ENCODE measurements at places on chromosomes 2 and 18. TPM values are rescaled to one million over a fixed set of nuclear protein-coding genes. Genes with fewer than 3 reads are reported as not detected.

- DNase-seq = no peak
Measured at GRCh38 chr2:187962538-187962937, 329.1 kb upstream of the GULP1 start.

DNA sequence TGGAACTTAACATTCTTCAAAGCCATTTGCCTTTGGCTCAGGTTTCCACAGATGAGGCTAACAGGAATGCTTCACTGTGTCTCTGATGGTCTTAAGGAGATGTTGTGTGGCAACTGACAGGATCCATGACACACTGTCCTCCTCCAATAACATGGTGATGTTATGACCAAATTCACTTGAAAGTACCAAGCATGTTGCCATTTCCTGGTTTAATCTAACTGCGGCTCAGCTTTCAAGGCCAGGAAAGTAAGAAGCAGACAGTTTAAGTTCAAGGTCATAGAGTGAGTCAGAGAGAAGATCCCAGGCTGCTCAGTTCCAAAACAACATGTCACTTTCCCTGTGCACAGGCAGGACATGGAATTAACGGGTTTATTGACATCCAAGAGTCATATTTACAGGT is 513.6 kb downstream of the STK39 start:
- no peak for DNase-seq

DNA sequence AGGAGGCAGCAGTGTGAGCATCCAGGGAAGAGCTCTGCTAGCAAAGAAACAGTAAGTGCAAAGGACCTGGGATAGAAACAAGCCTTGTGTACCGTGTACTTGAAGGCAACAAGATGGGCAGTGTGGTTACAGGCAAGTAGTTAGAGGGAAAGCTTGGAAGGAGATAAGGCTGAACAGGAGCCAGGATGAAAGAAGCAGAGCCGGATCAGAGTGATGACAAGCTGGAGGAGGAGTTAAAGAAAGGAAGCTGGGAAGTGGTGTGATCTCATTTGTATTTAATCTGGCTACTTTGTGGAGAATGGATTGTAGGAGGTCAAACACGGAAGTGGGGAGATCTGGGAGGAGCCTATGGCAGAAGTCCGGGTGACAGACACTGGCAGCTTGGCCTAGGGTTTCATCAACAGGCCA is 44.7 kb upstream of the VPS54 start:
- DNase-seq = no peak

CYP27A1 gene
- 25.4 TPM for polyA plus RNA-seq

ANKRD30B gene
- not detected for polyA plus RNA-seq

IL1RN gene
- 1.9 TPM for polyA plus RNA-seq

ASXL3 gene
- 4.7 TPM for polyA plus RNA-seq

All from hindlimb muscle (tissue), 1 donor.